ENCODE measurements at places on chromosomes 5 and 9. TPM values are rescaled to one million over a fixed set of nuclear protein-coding genes. Genes with fewer than 3 reads are reported as not detected.

Gene LHX2
- 1.2 TPM for total RNA-seq

Gene PKD2L2
- not detected for total RNA-seq

Gene DBN1
- total RNA-seq = 74.5 TPM

Gene PDCD1LG2
- total RNA-seq = 9.1 TPM

Gene LTC4S
- total RNA-seq = 0.86 TPM

Gene MZB1
- not detected for total RNA-seq

Gene ACTBL2
- total RNA-seq = not detected

Gene EQTN
- not detected for total RNA-seq

Gene VLDLR
- total RNA-seq = 29.2 TPM

Gene F12
- 0.26 TPM for total RNA-seq

Gene OSTF1
- total RNA-seq = 31.7 TPM

Gene SLC6A7
- total RNA-seq = not detected

Gene SHISAL2B
- total RNA-seq = not detected

Gene TMEM174
- not detected for total RNA-seq

Gene ADRA1B
- 0.13 TPM for total RNA-seq

Gene NUTM2G
- not detected for total RNA-seq

Gene PCDHA3
- total RNA-seq = 0.11 TPM

Gene NKD2
- not detected for total RNA-seq

Gene DIPK1B
- total RNA-seq = 0.13 TPM

Gene C9orf50
- total RNA-seq = 0.11 TPM

Gene FOXI1
- total RNA-seq = not detected

Measured in articular chondrocyte of knee joint (primary cell).